ENCODE measurements at places on chromosomes 6 and 20.

GRCh38 chr6:23218751-23219150 is 649.4 kb downstream of the HDGFL1 start:
- no peak for DNase-seq

GRCh38 chr20:57627339-57627738 is 7.1 kb upstream of the ZBP1 start:
- no peak for DNase-seq

DNA sequence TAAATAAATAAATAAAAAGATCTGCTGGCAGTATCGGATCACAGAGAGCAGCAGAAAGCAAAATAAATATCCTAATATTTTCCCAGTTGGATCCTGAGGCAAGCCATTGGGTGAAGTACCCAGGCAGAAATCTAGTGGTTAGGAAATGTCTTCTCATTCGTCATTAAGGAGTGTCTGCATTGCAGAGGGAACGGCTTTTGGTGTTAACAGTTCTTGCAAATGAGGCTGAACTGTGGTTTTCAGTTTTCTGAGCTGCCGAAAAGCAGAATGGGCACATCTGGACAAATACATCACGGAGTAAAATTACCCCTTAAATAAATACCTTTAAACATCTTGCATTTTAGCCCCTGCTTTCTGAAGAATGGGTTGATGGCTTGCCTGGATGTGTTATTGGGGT is 82.3 kb upstream of the MPC1 start:
- DNase-seq: no peak

- DNase-seq: no peak
These were observed 724.8 kb downstream of the HACE1 start for GRCh38 chr6:104134876-104135275.

- DNase-seq: no peak
These were observed 143.3 kb downstream of the PRL start for GRCh38 chr6:22153384-22154158.

GRCh38 chr20:45507011-45507820 is 8.2 kb downstream of the SPINT3 start:
- no peak for DNase-seq

GRCh38 chr6:163133017-163133416 is 281.5 kb upstream of the QKI start:
- no peak for DNase-seq

- peak; percentile 82 for DNase-seq
These were observed 50.0 kb downstream of the SYNJ2 start for GRCh38 chr6:158031381-158032353.

GRCh38 chr6:169158691-169159090 is 95.0 kb downstream of the THBS2 start:
- no peak for DNase-seq

- DNase-seq: no peak
These were observed 3.2 kb downstream of the OLIG3 start for GRCh38 chr6:137490961-137491360.

Data from T1000 (cell line).